ENCODE measurements at places on chromosomes 11 and 22.

- DNase-seq: no peak
These were observed 97.1 kb downstream of the CD44 start for GRCh38 chr11:35235936-35236666.

DNA sequence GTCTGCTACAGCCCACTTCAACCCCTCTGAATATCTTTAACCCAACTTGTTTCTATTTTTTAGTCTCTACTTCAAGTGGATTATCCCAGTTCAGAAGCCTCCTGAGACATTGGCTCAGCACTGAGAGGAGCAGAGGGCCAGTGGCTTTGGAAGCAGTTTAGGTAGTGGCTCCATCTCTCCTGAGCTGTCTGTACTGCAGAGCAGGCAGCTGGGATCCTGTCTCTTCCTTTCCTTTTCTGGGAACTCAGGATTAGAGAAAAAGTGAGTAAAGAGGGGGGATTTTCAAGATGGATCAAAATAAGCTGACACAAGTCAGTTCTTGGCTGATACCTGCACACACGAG lies 512.0 kb downstream of the OPCML start:
- no peak for DNase-seq

DNA sequence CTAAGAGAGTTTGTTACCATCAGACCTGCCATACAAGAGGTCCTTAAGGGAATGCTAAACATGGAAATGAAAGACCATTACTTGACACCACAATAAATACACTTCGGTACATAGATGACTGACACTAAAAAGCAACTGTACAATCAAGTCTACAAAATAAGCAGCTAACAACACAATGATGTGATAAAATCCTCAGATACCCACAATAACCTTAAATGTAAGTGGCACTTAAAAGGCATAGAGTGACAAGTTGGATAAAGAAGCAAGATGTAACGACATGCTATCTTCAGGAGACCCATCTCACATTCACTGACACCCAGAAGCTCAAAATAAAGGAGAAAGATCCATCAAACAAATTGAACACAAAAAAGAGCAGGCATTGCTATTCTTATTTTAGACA lies 107.6 kb downstream of the LRRC4C start:
- DNase-seq: no peak

DNA sequence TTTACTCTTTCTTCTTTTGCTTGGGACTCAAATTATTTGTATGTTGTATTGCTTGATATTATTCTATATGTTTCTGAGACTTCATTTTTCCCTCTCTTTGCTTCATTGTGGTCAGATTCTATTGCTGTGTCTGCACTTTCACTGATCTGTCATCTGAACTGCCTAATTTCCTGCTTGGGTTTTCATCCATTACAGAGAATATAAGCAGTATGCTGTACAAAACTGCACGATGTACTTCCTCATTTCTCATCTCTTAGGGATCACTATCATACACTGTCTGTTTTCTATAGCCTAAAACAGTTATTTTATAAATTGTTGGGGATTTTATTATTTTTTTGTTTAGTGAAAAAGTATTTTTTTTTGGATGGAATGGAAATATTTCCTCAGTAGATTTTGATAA lies 736.7 kb upstream of the ANO5 start:
- DNase-seq: no peak

DNA sequence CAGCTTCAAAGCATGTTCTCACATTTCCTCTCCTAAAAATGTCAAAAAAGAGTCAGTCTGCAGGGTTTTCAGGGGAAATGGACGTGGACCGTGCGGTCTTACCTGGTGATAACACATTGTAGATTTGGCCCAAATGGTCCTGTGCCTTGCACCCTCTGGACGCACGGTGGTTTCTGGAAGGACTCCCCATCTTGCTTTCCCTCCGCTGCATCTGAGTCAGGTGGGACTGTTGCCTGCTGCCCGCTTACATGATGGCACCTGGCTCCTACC lies 1290.1 kb downstream of the TBC1D22A start:
- no peak for DNase-seq

GRCh38 chr22:46150034-46150654 lies at the start of gene PPARA:
Gene PPARA (plus strand): TSS chr22:46150526. CDS start chr22:46198384, 47,858 bp downstream.
- DNase-seq: peak; percentile 91

GRCh38 chr11:26618441-26618840 lies 46.4 kb upstream of the MUC15 start:
- no peak for DNase-seq

- no peak for DNase-seq
These were observed 247.3 kb upstream of the BLID start for GRCh38 chr11:122363296-122363695.

- DNase-seq: no peak
These were observed 624 bp downstream of the ART1 start for GRCh38 chr11:3645552-3645951.

DNA sequence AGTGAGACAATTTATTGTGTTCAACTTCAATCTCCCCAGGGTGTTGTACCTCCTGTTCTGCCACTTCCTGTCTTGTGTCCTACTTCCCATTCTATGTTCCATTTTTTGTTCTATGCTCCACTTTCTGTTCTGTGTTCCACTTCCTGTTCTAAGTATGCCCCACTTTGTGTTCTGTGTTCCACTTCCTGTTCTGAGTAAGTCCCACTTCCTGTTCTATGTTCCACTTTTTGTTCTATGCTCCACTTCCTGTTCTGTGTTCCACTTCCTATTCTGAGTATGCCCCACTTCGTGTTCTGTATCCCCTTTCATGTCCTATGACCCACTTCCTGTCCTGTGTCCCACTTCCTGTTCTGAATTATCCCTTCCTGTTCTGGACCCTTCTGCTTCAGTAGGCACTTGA lies 732.7 kb downstream of the TBC1D22A start:
- DNase-seq: no peak

DNA sequence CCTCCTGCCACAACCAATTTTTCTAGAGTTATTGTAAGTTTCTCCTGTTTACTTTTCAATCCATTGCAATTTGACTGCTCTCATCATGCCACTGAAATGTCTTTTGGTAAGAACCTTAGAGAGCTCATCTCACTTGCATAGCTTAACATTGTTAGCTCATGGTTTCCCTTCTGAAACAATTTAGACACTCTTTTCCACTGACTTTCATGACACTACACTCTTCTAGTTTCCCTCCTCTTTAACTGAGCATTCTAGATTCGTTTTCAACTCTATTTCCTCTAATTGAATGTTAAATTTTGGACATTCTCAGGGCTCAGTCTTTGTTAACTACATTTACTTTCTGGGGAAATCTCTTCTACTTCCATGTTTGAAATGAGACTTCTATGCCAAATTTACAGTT lies 369.1 kb downstream of the JRKL start:
- DNase-seq: no peak

GRCh38 chr11:11880179-11880578 lies 38.4 kb downstream of the USP47 start:
- no peak for DNase-seq

DNA sequence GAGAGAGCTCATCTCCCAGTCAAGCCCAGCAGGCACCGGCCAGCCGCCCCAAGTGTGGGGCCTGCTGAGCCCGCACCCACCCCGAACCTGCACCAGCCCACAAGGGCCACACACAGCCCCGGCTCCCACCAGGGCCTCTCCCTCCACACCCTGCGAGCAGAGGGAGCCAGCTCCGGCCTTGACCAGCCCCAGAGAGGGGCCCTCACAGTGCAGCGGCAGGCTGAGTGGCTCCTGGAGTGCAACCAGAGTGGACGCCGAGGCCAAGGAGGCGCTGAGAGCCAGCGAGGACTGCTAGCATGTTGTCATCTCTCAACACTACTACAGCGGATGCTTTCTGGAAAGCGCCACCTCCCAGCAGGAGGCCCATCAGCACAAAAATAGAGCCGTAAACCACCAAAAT lies 10.9 kb downstream of the DEFB108B start:
- no peak for DNase-seq

DNA sequence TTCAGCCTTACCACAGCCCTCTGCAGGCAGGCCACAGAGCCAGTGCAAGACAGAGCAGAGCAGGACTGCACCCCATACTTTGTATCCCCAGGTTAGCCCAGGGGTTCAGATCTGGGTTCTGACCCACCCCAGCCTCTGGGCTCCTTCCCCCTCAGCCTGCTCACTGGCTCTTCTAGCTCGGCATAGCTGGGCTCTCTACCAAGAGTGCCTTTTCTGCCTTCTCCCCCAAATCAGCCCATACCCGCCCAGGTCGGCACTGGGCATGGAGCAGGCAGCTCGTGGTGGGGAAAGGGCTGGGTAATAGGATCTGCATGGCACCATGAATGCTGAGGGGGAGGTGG lies 8.3 kb downstream of the RELT start:
- no peak for DNase-seq

- DNase-seq: no peak
These were observed 626.1 kb upstream of the ARHGAP42 start for GRCh38 chr11:100061006-100061405.

- DNase-seq: no peak
These were observed 82.8 kb upstream of the VSTM5 start for GRCh38 chr11:93933230-93933629.

DNA sequence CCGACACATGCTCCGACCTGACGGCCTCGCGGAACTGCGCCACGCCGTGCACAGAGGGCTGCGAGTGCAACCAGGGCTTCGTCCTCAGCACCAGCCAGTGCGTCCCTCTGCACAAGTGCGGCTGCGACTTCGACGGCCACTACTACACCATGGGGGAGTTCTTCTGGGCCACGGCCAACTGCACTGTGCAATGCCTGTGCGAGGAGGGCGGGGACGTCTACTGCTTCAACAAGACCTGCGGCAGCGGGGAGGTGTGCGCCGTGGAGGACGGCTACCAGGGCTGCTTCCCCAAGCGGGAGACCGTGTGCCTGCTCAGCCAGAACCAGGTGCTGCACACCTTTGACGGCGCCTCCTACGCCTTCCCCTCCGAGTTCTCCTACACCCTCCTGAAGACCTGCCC lies 26.8 kb downstream of the TECTA start:
- no peak for DNase-seq

- DNase-seq: peak; percentile 63
These were observed 35.1 kb downstream of the FBLN1 start for GRCh38 chr22:45537734-45538181.

- no peak for DNase-seq
These were observed 417.3 kb downstream of the SHANK2 start for GRCh38 chr11:70834984-70835560.

DNA sequence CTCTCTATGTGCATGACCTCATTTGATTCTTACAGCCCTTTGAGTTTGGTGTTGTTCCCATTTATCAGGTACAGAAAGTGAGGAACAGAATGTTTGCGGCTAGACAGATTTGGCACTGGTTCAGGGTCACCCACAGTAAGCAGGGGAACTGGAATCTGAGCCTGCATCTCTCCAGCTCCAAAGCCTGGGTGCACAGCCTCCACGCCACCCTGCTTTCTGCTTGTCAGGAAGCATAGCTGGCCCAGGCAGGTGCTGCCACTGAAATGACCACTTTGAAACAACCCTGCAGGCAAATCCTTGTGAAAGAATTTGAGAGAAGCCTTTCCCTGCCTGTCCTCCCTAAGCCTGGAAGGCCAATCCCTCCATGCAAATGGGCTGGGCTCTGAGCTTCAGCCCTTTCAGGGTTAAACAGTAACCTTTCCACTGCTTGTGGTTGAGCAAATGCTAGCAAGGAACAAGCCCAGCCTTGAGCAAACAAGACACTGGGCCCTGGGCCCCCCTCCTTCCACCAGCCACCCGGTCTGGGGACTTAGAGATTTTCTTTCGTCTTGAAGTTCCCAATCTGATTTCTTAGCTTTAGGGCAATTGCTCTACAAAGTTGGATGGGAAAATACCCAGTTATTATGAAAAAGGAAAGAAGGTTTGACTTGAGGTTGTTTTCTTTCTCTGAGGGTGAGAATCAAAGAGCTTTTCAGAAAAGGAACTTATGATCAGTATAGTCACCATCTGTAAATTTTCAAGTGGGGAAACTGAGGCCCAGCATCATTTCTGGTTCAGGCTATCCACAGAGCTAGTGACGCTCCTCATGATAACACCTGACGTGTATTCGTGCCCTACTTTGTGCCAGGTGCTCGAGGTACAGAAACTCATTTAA lies 19.4 kb downstream of the EHF start:
- no peak for DNase-seq

DNA sequence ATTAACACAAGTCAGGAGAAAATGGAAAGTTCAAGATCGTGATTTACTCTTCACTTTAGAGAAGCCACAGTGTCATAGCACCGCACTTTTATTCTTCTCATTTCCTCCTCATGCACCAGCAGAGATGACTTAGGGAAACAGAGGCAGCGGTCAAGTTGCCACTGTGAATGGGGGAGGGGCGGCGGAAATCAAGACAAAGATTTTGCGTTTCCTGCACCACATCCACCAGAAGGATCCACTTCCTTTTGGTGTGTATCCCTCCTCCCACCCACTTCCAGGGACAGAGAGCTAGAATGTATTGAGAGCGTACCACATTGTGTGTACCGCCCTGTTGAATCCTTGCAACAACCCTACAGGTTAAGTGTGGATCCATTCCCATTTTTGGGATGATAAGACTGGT lies 21.8 kb downstream of the TSPAN18 start:
- no peak for DNase-seq

GRCh38 chr22:36385491-36386350 lies 2.0 kb downstream of the MYH9 start:
- DNase-seq: peak; percentile 38

DNA sequence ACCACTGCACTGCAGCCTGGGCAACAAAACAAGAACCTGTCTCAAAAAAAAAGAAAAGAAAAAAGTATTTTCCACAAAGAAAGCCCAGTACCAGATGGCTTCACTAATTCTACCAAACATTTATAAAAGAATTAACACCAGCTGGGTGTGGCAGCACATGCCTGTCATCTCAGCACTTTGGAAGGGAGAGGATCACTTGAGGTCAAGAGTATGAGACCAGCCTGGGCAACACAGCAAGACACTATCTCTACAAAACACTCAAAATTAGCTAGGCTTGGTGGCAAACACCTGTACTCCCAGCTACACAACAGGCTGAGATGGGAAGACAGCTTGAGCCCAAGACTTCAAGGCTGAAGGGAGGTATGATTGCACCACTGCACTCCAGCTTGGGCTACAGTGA lies 20.1 kb downstream of the RSF1 start:
- no peak for DNase-seq

- DNase-seq: no peak
These were observed 411 bp downstream of the SIGIRR start for GRCh38 chr11:414318-414857.

- DNase-seq: no peak
These were observed 4.5 kb upstream of the CCDC81 start for GRCh38 chr11:86370171-86370570.

- no peak for DNase-seq
These were observed 53.1 kb upstream of the TSPAN18 start for GRCh38 chr11:44673688-44674087.

DNA sequence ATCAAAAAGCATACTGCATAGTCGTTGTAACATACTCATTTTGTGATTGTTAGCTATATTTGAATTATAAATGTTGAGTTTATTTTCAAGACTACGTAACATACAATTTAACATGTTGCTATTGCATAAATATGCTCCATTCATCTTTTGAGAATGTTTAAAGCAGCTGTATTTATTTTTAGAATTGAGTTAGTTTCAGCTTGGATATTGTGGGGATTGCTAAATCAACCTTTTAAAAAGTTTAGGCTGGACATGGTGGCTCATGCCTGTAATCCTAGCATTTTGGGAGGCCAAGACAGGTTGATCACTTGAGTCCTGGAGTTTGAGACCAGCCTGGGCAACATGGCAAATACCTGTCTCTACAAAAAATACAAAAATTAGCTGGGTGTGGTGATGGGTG lies 288.1 kb downstream of the DYNC2H1 start:
- DNase-seq: no peak

GRCh38 chr11:67564230-67564629 lies 19.4 kb upstream of the GSTP1 start:
- DNase-seq: no peak
